ENCODE measurements at places on chromosomes 13 and 19.

- DNase-seq = no peak
- H3K4me1 ChIP-seq = peaks cover 33% of the 10 kb centered on the region
- H3K27ac ChIP-seq = no peak overlapping the region
- no peaks in the 10 kb centered on the region for H3K27me3 ChIP-seq
Observed at GRCh38 chr19:5131031-5131505, 162.2 kb downstream of the KDM4B start.

DNA sequence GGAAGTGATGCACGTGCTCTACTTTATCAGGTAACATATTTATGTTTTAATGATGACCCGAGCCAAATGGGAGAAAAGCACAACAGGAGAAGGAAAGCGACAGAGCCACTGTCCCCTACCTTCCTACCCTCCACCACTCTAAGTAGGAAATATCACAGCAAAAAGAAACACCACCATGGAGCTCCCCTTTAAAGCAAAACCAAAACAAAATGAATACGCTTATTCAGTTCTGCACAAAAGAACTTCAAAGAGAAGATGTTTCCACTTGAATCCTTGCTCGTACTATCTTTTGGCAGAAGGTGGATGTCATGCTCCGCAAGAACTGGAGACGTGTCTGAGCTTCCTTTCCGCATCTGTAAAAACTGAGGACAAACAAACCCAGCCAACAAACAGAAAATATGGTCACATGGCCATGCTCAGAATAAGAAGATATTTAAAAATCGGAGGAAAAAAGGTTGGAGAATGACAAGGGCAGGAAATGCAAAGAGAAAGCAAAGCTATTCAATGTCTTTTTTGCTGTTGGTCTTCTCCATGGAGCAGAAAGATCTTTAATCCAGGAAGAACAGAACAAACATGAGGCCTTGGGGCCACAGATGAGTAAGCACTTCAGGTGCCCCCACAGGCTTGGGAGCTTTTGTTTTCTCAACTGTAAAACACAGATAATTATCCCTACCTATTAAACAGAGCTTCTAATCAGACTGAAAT lies 19.5 kb downstream of the N4BP2L1 start:
- no peaks in the 10 kb centered on the region for H3K27me3 ChIP-seq
- H3K4me1 ChIP-seq = peaks cover 5% of the 10 kb centered on the region
- H3K27ac ChIP-seq = no peak overlapping the region

GRCh38 chr19:31518216-31519020 lies 169.2 kb upstream of the TSHZ3 start:
- peak; percentile 59 for DNase-seq
- H3K27me3 ChIP-seq = peaks cover 22% of the 10 kb centered on the region
- no peaks in the 10 kb centered on the region for H3K4me1 ChIP-seq
- H3K36me3 ChIP-seq = no peaks in the 10 kb centered on the region
- no peak overlapping the region for H3K4me3 ChIP-seq

DNA sequence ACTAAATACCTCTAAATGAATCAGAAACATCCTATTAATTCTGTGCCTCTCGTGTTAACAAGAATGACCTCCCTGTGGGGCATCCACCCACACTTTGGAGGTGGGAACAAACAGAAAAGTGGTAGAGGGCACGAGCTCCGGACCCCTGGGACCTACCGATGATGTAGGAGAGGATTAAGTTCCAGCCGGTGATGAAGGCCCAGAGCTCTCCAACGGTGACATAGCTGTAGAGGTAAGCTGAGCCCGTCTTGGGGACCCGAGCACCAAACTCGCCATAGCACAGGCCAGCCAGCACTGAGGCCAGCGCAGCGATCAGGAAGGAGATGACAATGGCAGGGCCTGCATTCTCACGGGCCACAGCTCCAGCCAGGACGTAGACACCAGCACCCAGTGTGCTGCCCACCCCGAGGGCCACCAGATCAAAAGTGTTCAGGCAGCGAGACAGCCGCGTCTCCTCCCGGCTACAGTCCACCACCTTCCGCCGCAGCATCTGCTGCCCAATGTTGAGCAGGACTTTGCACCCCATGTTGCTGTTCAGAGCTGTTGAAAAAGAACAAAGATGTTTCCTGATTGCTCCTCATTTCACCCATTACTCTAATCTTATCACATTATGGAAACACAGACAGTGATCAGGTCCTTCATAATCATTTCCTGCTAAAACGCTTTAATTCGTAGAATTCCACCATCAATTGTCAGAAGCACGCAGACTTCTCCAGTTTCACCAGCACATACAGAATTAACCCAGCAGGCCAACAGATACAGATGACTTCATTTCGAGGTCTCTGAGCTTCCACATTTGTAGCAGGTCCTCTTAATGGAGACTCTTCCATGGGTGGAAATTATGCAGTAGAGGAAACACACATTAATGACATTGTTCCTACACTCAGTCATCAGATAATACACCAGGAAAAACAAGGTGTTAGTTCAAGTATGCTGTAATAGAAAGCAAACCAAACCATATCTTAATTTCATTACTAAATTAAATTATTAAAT lies 59.5 kb downstream of the SLC7A1 start:
- H3K4me3 ChIP-seq = no peak overlapping the region
- H3K36me3 ChIP-seq = peaks cover 44% of the 10 kb centered on the region
- H3K4me1 ChIP-seq = peaks cover 10% of the 10 kb centered on the region
- H3K27ac ChIP-seq = no peak overlapping the region
- no peak for DNase-seq

DNA sequence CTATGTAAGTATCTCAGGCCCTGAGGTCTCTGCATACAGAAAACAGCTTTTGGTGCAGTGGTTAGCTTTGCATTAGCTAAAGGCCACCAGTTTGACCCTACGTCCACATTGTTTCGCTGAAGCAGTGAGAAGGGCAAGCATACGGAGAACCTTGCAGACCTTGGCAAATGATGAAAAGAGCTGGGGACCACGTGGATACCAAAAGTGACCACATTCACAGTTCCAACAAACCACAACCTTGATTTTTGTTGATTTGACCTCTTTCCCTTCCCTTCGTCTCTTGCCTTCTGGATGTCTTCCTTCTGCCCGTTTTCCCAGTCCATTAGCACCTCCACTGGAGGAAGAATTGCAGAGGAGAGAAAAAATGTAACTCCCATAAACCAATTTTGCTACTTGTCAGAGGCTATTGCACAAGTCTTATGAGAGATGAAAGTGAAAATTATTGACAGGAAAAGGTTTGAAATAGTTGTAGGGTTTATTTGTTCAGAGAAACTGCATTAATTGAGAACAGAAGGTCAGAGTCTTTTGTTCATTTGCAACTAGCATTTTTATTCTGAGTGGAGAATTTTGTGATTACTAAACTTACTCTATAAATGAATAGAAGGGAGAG lies 293.9 kb upstream of the HTR2A start:
- no peak for DNase-seq
- H3K4me1 ChIP-seq = peaks cover 2% of the 10 kb centered on the region
- no peaks in the 10 kb centered on the region for H3K36me3 ChIP-seq
- H3K4me3 ChIP-seq = no peak overlapping the region
- no peaks in the 10 kb centered on the region for H3K27me3 ChIP-seq
- H3K27ac ChIP-seq = no peak overlapping the region

DNA sequence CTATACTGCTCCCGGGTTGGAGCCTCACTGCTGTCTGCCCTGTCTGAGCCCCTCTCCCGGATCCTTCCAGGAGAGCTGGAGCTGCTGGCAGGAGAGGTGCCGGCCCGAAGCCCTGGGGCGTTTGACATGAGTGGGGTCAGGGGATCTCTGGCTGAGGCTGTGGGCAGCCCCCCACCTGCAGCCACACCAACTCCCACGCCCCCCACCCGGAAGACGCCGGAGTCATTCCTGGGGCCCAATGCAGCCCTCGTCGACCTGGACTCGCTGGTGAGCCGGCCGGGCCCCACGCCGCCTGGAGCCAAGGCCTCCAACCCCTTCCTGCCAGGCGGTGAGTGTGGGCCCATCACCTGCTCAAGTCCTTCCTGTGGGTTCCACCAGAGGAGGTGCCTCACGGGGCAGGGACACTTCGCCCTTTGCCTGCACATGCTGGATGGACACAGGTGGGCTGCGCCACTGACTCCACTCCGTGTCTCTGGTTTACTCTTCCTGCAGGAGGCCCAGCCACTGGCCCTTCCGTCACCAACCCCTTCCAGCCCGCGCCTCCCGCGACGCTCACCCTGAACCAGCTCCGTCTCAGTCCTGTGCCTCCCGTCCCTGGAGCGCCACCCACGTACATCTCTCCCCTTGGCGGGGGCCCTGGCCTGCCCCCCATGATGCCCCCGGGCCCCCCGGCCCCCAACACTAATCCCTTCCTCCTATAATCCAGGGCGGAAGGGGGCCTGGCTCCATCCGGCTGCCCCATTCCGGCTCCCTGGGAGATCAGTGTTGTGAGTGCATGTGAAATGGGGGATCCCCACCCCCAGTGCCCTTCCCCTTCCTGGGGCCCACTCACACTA lies 19.8 kb downstream of the EPN1 start:
- no peaks in the 10 kb centered on the region for H3K27me3 ChIP-seq
- H3K36me3 ChIP-seq = peaks cover 70% of the 10 kb centered on the region
- DNase-seq = no peak
- no peak overlapping the region for H3K27ac ChIP-seq

GRCh38 chr19:11705474-11705873 lies 33.3 kb downstream of the ZNF823 start:
- no peak for DNase-seq
- no peaks in the 10 kb centered on the region for H3K36me3 ChIP-seq
- H3K27me3 ChIP-seq = peaks cover 2% of the 10 kb centered on the region
- H3K4me3 ChIP-seq = no peak overlapping the region
- no peak overlapping the region for H3K27ac ChIP-seq

DNA sequence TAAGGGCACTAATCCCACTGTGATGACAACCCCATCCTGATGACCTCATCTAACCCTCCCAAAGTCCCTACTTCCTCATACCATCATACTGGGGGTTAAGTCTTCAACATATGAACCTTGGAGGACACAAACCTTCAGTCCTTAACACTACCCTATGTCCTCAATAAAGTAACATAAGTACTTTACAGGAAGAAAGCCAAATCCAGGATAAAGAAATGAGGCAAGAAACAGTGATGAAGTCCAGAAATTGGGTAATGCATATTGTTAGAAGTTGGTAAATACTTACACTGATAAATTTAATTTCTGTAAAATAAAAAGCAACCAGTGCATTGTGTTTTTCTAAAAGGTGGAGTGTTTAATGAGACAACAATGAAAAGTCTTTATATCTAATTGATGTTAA lies 284.8 kb upstream of the SOX21 start:
- peaks cover 26% of the 10 kb centered on the region for H3K27me3 ChIP-seq
- no peak overlapping the region for H3K4me3 ChIP-seq
- H3K36me3 ChIP-seq = no peaks in the 10 kb centered on the region
- H3K27ac ChIP-seq = no peak overlapping the region
- peaks cover under 1% of the 10 kb centered on the region for H3K4me1 ChIP-seq

DNA sequence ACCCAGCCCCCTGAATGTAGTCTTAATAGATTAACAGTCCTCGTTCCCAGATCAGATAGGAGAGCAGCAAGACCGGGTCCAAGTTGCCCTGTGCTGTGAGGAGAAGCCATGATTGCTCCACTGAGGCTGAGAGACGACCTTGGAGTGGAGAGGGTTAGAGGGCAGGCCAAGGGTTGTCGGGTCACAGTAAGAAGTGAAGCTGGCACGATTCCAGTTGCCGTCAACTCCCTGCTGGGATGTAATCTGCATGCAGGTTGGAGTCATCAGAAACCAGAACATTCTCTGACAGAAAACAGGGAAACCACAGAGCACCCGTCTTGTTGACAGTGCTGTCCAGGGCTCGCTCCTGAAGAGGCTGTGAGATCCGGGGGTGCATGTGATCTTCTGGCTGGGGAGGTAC lies 19.0 kb upstream of the ATP11A start:
- H3K27me3 ChIP-seq = peaks cover 38% of the 10 kb centered on the region
- no peak overlapping the region for H3K4me3 ChIP-seq
- DNase-seq = no peak
- H3K4me1 ChIP-seq = peaks cover 9% of the 10 kb centered on the region

- no peak for DNase-seq
- no peaks in the 10 kb centered on the region for H3K27me3 ChIP-seq
- no peak overlapping the region for H3K4me3 ChIP-seq
- peaks cover 3% of the 10 kb centered on the region for H3K4me1 ChIP-seq
Observed at GRCh38 chr13:107736731-107737130, 478.6 kb downstream of the LIG4 start.

DNA sequence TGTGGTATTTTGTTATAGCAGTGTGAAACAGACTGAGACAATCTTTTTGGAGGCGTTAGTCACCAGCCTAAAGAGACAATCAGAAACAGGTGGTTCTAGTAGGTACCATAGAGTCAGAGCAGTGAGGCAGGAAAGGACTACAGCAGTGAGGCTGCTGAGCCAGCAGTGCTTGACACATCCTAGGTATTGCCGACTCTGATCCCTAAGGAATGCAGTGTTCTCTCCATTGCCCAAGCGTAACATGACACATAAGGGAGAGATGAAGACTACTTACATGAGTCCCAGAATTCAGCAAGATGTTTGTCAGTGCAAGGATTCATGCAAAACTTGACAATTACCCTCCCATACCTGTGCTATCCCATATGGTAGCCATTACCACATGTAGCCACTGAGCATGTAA lies 62.4 kb upstream of the XPO4 start:
- no peaks in the 10 kb centered on the region for H3K36me3 ChIP-seq
- peaks cover 6% of the 10 kb centered on the region for H3K27me3 ChIP-seq
- peaks cover 10% of the 10 kb centered on the region for H3K4me1 ChIP-seq
- H3K4me3 ChIP-seq = no peak overlapping the region
- DNase-seq = peak; percentile 18
- H3K27ac ChIP-seq = no peak overlapping the region

GRCh38 chr19:4403005-4403761 lies 743 bp downstream of the CHAF1A start:
- peaks cover 8% of the 10 kb centered on the region for H3K36me3 ChIP-seq
- peak overlapping the region; percentile 92 for H3K4me3 ChIP-seq
- H3K27me3 ChIP-seq = no peaks in the 10 kb centered on the region
- H3K27ac ChIP-seq = no peak overlapping the region

DNA sequence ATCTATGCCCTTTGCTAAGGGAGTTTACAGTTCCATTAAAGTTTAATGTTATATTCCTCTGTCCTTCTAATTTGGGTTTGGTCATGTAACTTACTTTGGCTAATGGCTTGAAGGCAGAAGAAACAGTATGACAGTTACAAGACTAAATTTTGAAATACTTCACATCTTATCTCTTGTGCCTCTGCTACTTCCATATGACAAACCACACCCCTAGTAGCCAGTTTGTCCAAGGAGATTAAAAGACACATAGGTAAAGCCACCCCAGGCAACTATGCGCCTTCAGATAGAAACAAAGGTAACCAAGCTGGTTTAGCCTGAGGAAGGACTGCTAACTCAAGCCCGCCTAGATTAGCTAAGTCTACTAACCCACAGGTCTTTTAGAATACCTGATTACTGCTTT lies 273.4 kb upstream of the MIR17HG start:
- no peak overlapping the region for H3K4me3 ChIP-seq
- H3K4me1 ChIP-seq = no peaks in the 10 kb centered on the region
- H3K27me3 ChIP-seq = no peaks in the 10 kb centered on the region
- DNase-seq = no peak
- no peak overlapping the region for H3K27ac ChIP-seq
- no peaks in the 10 kb centered on the region for H3K36me3 ChIP-seq

All from mesenchymal stem cell (in vitro differentiated cells and primary cell).